SJSA1 (cell line): ENCODE measurements at places on chromosomes 16 and 17. TPM values are rescaled to one million over a fixed set of nuclear protein-coding genes. Genes with fewer than 3 reads are reported as not detected.

DNA sequence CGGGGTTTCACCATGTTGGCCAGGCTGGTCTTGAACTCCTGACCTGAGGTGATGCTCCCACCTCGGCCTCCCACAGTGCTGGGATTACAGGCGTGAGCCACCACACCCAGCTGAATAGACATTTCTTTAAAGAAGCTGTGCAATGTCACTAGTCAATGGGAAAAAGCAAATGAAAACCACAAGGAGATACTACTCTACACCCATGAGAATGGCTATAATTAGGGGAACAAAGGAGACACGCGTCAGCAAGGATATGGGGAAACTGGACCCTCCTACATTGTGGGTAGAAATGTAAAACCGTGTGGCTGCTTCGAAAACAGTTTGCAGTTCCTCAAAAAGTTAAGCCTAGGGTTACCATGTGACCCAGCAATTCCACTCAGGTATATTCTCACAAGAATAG lies 103.4 kb downstream of the VPS53 start:
- no peak for DNase-seq

- DNase-seq, result no peak
Measured at GRCh38 chr17:29102741-29103181, 59.8 kb downstream of the PIPOX start.

DNA sequence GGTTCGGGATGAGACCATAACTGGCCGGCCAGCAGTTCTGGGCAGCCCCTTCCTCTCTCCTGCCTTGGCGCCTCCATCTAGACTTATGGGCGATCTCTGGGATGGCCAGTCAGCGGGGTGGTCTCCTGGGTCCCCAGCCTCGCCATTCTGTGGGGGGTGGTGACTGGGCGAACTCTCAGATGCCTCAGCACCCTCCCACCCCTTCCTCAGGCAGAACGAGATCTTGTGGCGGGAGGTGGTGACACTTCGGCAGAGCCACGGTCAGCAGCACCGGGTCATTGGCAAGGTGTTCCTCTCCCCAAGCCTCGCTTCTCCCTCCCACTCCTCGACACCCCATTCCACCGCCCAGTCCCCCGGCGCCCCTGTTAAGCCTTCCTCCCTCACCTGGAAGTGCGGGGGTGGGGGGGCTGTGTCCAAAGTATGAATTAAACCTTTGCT lies 1.6 kb downstream of the HSF4 start:
- no peak for DNase-seq

DNA sequence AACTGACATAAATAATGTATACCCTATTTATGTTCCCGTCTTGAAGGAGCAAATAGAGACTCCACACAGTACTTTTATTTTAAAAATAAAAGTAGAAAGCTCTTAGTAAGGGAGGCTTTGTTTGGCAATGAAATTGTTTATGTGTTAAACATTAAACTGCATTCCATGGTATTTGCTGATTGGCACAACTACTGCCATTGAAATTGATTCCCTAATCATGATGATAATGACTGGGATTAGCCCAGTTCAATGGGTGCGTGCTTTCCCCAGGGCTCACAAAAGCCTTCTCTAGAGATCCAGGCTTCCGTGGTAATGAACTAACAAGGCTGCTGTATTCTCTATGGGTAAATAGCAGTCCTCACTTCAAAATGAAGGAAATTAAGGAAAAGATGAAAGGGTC lies 67.5 kb downstream of the GPRC5B start:
- no peak for DNase-seq

The SYNGR2 gene
- 23.7 and 25.3 TPM in 2 replicates for total RNA-seq

The NUPR1 gene
- 0.16 and 0.92 TPM in 2 replicates for total RNA-seq

The JPH3 gene
- total RNA-seq, result 0.11 TPM in 1 of 2 replicates, not detected in the other
